ENCODE measurements at places on chromosomes 7 and 10.
A peak's percentile ranks its signal among the peaks of the same experiment; 100 is the strongest.

GRCh38 chr10:13078912-13079775, 20.8 kb upstream of the OPTN start:
- DNase-seq: no peak

DNA sequence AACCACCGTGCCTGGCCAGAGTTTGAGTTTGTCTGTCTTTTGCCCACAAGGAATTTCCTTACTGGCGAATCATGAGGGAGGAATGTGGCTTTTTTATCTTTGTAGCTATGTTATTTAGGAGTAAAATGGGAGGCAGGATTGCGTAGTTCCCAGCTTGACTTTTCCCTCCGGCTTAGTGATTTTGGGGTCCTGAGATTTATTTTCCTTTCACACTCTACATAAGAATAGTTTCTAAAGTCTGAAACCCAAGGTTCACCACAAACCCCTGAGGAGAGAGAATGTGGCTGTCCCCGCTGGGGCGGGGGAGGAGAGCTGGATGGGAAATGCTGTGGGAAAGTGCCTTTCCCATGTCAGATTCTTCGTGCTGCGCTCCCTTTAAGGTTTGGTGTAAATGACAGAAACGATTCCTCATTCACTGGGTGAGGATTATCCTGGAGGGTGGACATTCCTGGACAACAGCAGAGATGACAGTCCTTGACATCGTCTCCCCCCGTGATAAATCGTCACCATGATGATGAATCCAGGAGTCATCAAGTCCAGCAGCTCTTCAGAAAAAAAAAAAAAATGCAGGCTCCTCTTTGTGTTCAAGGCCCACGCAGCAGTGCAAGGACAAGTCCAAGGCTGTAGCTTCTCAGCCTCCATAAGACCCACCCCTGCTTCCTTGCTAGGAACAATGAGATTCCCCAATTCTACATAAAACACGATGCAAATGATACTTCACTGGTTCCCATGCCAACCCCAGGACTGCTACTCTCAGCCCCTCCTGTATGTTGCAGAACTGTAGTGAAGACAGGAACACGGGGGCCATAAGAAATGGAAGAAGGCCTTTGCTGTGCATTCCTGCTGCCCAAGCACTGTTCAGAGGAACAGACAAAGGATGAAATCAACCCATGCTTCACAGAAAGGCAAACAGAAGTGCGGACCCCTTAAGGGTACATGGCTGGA, 233.1 kb downstream of the CCDC3 start:
- no peak for DNase-seq

DNA sequence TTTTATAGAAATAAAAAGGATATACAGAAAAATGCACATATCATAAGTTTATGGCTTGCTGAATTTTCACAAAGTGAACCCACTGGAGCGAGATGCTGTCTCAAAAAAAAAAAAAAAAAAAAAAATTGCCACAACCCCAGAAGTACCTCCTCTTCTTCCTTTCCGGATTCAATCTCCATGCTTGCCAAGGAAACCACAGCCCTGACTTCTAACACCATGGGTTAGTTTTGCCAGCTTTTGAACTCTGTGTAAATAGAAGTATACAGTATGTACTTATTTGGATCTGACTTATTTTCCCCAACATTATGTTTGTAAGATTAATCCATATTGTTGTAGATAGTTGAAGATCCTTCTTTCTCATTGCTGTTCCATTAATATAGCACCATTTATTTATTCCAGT, 40.0 kb downstream of the FANK1 start:
- DNase-seq: no peak

- DNase-seq: no peak
Observed at GRCh38 chr7:95582578-95583293, 13.6 kb downstream of the PDK4 start.

- no peak for DNase-seq
Observed at GRCh38 chr10:75180592-75180991, 30.0 kb upstream of the VDAC2 start.

DNA sequence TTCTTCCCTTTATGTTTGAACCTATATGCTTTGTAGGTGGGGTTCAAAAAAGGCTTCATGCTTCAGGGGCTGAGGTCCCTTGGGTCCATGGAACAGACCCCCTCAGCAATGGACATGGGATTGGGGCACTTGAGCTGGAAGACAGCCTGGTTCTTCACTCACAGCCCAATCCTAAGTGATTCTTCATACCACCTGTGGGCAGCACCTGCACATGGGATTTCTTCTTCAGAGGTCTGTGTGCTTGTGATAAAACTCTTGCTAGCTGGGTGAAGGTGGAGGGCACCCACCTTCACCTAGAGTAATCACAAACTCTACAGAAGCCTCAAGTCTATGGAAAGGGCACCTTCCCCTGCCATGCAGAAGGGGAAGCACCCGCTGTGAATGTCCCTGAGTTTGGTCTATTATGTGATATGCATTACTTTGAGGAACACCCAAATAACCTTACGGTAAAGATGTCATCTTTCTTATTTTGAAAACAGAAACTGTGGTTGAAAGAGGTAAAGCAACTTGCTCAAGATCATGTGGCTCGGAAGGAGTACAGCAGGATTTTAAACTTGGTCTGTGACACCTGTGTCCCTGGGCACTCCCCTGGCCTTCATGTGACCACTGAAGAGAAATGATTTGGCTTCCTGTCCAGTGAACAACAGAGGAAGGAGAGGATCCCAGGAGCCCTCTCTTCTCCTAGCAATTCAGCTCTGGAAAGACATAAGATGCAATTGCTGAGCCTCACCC, 469.5 kb upstream of the ZMIZ1 start:
- DNase-seq: no peak

GRCh38 chr10:132482090-132482800, 55.3 kb upstream of the INPP5A start:
- DNase-seq: peak; percentile 56
